H1 (cell line): ENCODE measurements at places on chromosomes 7 and 10. TPM values are rescaled to one million over a fixed set of nuclear protein-coding genes. Genes with fewer than 3 reads are reported as not detected.
A peak's percentile ranks its signal among the peaks of the same experiment; 100 is the strongest.

Gene DGKB
- 0.39 and 1.9 TPM in 2 replicates for polyA plus RNA-seq

Gene VOPP1
- polyA plus RNA-seq = 44.7 and 58.8 TPM in 2 replicates

GRCh38 chr10:116151076-116151475, 121.9 kb downstream of the GFRA1 start:
- DNase-seq = no peak

Gene ATOH7
- 1.0 and 1.1 TPM in 2 replicates for polyA plus RNA-seq

Gene GTPBP4
- polyA plus RNA-seq = 15.5 and 16.9 TPM in 2 replicates

GRCh38 chr10:33196710-33197491, 137.6 kb downstream of the NRP1 start:
- no peak for DNase-seq

DNA sequence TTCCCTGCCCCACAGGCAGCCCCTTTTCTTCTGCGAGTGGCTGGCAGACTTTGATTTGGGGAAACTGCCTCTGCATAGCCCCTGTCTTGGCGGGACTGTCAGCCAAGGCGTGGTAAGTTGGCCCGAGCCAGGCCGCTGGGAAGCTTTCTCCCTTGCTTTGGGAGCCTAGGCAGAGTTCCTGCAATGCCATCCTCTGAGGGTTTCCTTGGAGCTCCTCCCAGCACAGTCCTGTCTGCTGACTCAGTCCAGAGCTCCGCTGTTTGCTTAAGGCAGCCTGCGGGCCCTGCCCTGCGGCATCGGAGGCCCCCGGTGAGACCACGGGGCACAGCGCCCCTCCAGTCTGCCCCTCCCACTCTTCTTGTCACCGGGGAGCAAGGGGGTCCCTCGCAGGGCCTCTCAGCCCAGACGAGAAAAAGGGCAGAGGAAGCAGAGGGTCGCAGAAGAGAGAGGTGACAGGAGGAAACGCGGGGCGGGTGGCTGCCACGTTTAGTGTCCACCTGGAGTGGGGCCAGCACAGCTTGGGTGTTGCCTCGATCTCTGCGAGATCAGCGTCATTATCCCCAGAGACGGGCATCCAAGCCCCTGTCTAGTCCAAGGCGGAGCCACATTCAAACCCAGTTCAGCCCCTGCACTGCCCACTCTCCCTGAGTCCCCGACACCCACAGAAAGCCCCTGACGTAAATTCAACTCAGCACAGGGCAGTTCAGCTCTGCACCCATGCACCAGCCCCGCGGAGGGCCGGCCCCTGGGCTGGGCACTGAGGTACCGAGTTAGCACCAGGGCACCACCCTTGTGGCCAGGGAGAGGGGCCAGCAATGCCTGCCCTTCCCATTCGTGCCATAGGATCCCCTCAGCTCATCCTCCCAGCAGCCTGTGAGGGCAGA, 59.0 kb upstream of the CHST15 start:
- no peak for DNase-seq

GRCh38 chr10:95522117-95522516, 39.1 kb downstream of the SORBS1 start:
- no peak for DNase-seq

DNA sequence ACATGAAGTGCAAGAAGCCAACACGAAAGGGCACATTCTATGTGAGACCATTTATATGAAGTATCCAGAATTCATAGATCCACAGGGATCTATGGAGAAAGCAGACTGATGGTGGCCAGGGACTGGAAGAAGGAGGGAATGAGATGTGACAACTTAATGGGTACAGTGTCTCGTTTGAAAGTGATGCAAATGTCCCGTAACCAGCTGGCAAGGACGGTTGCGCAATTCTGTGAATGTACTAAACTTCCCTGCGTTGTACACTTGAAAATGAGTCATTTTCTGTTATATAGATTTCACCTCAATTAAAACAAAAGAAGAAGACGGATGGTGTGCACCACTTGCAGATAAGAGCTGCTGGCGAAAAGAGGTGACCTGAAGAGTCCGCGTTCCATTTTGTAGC, 861.1 kb downstream of the TYW1 start:
- no peak for DNase-seq

DNA sequence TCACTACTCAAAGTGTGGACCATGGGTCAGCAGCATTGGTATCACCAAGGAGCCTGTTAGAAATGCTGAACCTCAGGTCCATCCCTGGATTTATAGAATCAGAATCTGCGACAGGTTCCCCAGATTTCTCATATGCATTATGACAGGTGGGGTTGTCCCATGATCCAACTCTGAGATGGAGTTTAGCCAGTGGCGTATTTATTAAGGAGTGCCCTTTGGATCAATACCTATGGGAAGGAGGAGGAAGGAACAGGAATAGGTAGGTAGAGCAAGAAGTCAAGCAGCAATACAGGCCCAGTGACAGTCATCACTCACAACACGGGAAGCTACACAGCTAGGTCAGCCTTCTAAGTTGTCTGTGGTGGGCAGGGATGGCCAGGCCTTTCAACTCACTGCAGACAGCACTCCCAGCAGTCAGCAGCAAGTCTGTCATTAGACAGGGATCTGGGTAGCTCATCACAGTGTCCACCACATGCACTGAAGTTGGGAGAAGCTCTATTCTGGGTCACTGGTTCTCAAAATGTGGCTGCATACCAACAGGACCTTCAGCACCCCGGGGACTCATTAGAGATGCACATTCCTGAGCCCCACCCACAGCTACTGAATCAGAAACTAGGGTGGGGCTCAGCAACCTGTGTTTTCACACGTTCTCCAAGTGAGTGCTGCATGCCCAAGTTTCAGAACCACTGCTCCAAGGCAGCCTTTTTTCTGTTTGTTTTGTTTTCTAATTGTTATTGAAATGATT, 532.3 kb upstream of the GALNT17 start:
- no peak for DNase-seq

DNA sequence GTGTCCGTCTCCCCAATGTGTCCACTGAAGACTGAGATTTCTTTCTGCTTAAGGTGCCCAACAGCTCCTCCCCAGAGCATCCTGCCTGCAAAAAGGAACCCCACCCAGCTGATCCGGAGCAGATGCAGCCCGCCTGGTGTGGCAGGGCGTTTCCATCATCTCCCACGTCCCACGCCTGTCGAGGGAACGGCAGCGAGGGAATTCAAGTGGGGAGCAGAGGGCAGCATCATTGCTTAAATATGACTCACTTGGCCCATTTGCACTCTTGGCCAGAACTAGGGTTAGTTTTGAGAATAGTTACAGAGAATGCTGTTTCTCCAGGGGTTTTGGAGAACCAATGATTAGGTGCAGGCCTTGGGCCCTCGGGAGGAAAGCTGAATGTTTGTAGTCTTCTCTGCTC, 20.8 kb downstream of the VWA2 start:
- no peak for DNase-seq

DNA sequence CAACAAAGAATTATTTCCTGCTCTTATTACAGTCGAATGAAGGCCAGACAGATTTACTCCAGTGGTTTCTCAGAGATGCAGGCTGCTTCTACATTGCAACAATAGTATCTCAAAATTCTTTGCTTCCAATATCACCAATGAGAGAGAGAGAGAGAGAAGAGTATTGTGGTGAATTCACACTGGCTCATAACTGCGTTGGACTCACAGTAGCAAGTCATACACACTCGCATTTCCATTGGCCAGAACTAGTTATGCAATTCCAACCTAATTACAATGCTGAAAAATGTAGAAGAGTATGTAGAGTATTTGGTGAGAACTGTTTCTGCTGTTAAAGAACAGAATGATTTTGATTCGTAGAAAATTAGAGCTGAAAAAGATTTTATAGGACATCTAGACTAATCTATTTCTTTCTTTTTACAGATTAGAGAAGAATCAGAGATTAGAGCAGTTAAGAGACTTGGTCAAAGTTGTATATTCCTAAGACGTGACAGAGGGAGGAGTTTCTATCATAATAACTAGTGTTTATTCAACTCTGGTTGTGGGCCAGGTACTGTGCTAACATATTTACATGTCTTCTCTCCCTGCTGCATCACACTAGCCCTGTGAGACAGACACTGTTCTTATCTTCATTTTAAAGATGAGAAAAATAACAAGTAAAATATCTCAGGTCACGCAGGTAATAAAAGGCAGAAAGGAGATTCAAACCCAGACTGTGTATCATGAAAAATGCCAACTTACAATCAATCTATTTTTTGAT, 34.6 kb upstream of the PDK4 start:
- no peak for DNase-seq

DNA sequence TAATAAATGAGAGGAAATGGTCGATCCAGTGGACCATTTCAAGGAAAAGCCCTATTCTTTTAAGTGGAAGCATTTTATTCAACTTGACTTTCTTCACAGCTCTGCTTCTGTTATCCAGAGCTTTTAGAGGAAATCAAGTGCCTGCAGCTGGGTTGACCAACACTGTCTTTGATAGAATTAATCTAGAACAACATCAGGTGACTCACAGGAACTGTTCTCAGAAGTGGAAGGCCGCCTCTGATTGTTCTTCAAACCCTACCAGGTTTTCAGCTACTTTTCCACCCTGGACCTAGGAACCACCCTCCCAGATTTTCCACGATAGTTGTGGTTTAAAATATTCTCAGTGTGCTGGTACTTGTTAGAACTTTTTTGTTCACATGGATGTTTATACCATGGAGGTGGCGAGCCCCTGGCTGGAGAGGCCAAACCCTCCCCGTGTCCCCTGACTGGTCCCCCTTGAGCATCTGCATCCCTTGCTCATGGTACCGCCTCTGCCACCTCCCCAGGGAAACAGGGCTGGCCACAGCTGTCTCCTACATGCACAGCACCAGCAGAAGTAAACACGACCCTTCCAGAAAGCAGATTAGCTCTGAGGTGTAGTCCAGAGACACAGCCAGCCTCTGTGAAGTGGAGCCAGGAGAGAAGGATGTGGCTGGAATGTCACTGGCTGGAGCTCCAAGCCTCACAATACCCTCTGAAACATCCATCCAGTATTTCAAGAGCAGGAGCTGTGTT, 293.3 kb downstream of the USP6NL start:
- no peak for DNase-seq

DNA sequence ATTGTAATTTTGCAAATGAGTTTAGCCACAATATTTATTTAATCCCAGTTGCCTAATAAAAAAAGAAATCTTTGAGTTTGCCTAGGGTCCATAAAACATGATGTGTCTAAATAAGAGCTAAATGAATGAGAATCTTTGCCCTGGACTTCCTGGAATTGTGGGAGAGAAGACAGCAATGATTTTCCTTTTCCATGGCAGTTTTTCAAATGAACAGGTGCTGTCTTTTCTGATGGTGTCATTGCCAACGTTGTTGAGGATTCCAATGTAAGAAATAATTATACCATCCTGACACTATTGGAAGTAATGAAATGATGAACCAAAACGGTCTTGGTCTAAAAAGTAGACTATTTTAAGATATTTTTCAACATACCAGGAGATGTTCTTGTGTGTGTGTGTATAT, 984.7 kb upstream of the CELF2 start:
- no peak for DNase-seq

Gene UBN2
- polyA plus RNA-seq = 2.6 and 4.1 TPM in 2 replicates

DNA sequence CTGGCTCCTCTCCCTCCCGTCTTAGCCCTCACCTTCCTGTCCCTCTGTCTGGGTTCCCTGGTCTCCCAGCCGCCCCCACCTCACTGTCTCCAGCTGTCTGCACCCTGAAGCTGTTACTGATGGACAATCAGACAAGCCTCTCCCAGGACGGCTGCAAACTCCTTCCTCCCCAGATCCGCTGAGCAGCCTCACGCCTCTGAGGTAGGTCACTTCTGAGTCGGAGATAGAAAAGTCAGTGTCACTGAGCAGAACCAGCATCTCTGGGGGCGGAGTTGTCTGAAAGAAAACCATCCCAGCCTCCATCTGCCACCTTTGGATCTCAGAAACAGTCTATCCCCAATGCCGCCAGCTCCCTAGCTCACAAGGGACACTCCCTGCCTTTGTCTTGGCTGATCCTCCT, 27.4 kb downstream of the FAM241B start:
- no peak for DNase-seq

Gene SLC18A3
- 0.17 and 0.28 TPM in 2 replicates for polyA plus RNA-seq

DNA sequence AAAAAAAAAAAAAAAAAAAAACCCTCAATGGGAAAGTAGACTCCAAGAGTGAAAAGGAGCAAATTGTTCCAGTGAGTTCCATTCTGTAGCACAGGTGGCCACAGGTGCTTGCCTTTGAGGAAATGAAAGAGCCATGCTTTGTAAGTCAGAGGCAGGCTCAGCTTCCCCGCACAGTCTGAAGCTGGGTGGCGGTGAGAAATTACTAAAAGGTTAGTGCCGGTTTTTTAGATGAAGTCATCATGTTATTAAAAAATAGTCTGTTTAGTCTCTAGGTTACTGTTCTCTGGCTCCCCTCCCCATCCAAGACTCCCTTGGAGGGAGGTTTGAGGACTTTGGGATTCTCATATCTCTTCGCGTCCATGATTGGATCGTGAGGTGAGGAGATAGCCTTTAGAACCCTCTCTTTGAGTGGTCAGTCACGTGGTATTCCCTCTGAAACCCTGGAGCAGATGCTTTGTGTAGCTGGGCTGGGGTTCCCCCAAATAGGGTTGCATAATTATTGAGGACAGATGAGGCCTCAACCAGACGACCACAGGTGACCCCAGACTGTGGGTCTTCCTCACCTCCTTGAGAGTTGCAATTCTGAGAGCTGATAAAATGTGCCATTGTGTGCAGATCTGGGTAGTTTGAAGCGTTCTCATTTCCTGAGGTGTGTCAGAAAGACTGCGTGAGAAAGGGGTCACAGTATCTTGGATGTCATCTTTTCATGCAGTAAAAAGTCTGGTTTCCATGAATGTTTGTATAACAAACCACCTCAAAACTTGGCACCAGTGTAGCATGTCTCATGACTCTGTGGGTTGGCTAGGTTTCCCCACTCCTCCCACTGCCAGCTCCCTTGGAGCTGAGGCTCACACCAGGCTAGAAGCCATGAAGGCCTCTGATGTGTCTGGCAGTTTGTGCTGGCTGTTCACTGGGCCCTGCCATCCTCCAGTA, 27.1 kb downstream of the OGDH start:
- no peak for DNase-seq

Gene ZNF853
- polyA plus RNA-seq = 4.3 and 4.4 TPM in 2 replicates

Gene PNLIP
- polyA plus RNA-seq = not detected in 2 replicates

DNA sequence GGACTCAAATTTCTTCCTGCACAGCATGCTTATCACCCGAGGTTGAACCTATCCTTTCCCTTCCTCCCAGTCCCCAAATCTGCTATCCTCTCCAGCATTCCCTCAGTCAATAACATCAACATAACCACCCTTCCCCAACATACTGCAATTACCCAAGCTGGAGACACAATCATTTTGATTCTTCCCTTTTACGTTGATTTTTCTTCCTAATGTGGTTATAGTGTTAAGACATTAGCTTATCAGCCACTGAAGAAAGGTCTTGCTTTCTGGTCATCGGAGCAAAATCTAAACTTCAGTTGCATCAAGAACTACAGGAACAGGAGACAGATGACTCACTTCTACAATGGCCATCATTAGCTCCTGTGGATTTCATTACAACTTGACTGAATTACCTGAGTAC, 3.5 kb upstream of the HBP1 start:
- no peak for DNase-seq

- DNase-seq = peak; percentile 67
Observed at GRCh38 chr10:51422311-51423120, 276.9 kb downstream of the CSTF2T start.
